ENCODE measurements at places on chromosomes 7 and 10. TPM values are rescaled to one million over a fixed set of nuclear protein-coding genes. Genes with fewer than 3 reads are reported as not detected.

Gene SCRN1
- total RNA-seq: 125 TPM

Gene IL15RA
- total RNA-seq: 16.1 TPM

Gene CADPS2
- total RNA-seq: 22.6 TPM

Gene PNLIPRP3
- not detected for total RNA-seq

Gene CAV1
- total RNA-seq: 1,483 TPM

Gene WDR91
- total RNA-seq: 7.0 TPM

Gene ADD3
- total RNA-seq: 55.2 TPM

Gene PIP
- not detected for total RNA-seq

Gene GLI3
- total RNA-seq: 30.3 TPM

Gene C10orf67
- not detected for total RNA-seq

Gene TMEM213
- not detected for total RNA-seq

Gene DGKI
- total RNA-seq: 0.14 TPM

Gene CDC14C
- not detected for total RNA-seq

Gene MAT1A
- not detected for total RNA-seq

Gene LIPM
- not detected for total RNA-seq

Gene PNLIPRP1
- not detected for total RNA-seq

Gene ANKRD2
- 2.3 TPM for total RNA-seq
